ENCODE measurements at places on chromosomes 3 and 15. TPM values are rescaled to one million over a fixed set of nuclear protein-coding genes. Genes with fewer than 3 reads are reported as not detected.

The SEMA3G gene
- total RNA-seq = 0.12 TPM

DNA sequence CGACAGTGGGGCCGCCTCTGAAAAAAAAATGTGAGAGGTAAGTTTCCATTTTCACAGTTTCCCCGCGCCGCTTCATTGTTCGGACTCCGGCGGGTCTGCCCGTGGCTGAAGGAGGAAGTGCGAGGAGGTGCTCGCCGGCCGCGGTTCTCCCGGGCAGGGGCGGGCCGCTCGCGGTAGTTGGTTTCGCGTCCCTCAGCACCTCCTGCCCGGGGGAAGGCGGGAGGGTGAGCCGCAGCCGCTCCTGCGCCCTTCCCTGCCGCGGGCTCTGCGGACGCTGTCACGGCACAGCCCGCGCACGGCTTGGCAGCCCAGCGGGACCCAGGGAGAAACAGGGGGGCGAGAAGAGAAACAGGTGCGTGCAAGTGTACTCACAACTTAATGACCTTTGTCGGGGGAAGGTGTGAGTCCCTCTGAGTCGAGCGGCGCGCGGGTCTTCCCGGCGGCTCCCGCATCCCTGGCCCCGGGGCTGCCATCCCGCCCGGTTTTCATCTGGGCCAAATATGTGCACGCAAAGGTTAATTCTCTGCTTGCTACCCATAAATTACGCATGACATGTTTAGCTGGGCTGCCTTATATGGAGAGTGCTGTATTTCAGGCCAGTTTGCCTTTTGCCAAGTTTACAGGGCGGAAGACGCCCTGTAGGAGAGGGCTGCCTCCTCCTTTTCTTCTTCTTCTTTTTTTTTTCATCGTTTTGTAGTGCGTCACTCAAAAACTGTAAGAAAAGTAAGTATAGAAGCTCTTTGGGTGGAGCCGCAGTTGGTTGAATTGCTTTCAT is 514 bp downstream of the MBNL1 start:
- no peak for DNase-seq

DNA sequence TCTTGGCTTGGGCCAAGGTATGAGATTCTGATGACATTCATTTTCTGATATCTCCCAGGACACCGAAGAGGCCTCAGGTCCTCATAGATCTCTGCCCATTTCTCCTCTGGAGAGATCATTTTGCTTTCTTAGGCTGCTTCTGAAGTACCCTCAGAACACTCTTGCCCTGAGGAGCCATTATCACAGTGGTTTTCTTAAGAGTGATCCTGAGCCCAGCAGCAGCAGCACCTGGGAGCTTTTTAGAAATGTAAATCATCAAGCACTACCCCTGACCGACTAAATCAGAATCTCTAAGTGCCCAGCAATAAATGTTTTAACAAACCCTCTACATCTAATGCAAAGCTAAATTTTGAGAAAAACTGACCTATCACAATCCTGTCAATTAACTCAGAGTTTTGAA is 40.6 kb upstream of the SLC9A9 start:
- no peak for DNase-seq

DNA sequence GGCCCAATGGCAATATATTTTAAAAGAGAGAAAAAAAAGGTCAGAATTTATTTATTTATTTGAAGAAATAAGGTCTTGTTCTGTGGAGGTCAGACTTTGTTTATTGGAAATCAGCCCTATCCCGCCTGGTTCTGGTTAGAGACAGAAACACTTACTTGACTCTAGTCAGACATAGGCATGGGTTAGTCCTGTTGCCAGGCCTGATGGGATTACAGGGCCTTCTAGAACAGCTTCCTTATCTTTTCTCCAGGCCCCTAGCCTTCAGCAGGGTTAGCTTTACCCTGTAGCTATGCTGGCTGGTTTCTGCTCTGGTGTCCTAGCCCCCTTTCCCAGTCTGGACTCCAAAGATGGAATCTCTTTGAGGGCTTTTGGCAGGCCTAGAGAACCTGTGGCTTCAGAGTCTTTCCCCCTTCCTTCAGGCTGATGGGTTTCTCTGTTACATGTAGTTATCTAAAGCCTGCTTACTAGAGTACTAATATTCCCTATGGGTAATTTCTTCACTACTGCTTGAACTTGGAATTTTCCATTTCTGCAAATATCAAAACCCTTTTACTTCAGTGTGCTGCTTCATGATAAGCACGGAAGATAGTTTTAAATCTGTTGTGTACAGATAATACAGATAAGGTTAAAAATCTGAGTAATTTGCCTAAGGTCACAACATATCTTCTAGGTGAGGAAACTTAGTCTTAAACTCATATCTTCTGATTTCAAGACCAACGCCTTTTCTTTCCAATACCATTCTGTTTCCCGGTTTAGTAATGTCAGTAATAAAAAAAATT is 10.6 kb downstream of the IREB2 start:
- DNase-seq = no peak

- no peak for DNase-seq
These were observed 22.8 kb upstream of the ELP6 start for GRCh38 chr3:47536221-47536891.

GRCh38 chr15:74387141-74387541 is 19.7 kb upstream of the CYP11A1 start:
- DNase-seq = no peak

The CD86 gene
- total RNA-seq = 0.24 TPM

- no peak for DNase-seq
These were observed 625.4 kb upstream of the TBL1XR1 start for GRCh38 chr3:177822681-177823096.

- DNase-seq = no peak
These were observed 42.4 kb upstream of the HERC1 start for GRCh38 chr15:63876085-63876662.

The CD276 gene
- 84.6 TPM for total RNA-seq

- DNase-seq = peak; percentile 58
These were observed 970 bp downstream of the BBX start for GRCh38 chr3:107523539-107524325.

DNA sequence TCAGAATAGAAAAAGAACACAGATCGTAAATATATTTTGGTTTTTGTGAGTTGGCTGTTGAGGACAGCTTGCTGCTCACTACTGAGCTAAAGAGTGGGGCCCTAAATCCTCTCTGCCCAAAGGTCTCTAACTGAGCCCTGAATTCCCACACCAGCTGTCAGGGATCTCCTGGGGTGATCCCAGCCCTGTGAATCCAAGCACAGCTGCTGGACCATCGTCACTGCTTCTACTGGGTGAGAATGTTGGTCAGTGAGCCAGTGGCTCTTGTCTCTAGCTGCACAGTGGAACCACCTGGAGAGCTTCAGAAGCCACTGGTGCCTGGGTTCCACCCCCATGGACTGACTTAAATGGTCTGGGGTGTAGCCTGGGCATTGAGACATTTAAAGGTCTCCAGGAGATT is 90.5 kb upstream of the IL12A start:
- no peak for DNase-seq

DNA sequence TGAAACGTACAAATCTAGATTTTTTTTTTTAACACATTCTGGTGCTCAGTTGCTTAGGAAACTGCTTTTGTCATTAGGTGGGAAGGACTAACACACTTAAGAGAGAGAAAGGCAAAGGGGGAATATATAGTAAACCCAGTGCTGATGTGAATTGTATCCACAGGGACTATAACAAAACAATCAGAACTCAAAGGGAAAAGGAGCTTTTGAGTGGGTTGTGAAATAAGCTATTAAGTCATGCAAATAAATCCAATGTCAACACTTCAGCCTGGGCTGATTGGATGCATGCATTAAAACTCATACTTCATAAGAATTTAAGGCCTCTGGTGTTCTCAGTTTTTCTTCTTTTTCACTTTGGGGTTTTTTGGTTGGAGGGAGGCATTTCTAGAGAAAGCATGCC is 628.9 kb downstream of the FHIT start:
- no peak for DNase-seq

The PLSCR1 gene
- 887 TPM for total RNA-seq

DNA sequence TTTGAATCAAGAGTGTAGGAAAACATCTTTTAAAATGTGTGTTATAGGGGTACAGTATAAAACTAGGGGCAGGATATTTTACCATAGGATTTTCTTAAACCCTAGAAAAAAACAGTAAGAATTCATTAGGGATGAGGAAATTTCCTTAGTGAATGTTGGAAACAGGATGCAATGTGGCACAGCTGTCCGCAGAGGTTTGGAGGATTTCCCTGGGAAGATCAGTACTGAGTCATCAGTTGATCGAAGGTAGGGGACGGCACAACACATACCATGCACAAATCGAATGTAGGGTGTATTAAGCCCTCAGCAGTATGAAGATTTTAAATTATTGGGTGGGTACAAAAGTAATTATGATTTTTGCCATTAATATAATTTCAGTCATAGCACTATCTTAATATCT is 49.9 kb downstream of the FNDC3B start:
- no peak for DNase-seq

GRCh38 chr3:155242342-155242741 is 51.1 kb downstream of the STRIT1 start:
- DNase-seq = no peak

The PIK3CA gene
- total RNA-seq = 28.8 TPM

- no peak for DNase-seq
These were observed 175.7 kb upstream of the SEMA6D start for GRCh38 chr15:47541562-47541961.

DNA sequence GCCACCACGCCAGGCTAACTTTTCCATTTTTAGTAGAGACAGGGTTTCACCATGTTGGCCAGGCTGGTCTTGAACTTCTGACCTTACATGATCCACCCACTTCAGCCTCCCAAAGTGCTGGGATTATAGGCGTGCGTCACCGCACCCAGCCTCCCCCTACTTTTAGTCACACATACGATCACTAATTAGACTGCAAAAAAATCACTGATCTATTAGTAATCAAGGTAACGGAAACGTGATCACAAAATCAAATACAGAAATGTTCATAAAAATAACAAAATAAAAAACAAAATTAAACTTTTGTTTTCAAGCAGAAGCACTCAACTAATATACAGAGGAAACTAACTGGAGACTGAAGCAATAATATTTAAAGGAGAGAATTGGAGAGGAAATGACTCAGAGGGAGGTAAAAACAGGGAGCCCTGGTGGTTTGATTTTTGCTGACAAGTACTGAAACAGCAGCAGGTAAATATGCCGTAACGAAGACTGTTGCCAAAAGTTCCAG is 4.6 kb downstream of the WDR53 start:
- no peak for DNase-seq

The NR2E3 gene
- 0.83 TPM for total RNA-seq

- no peak for DNase-seq
These were observed 192.4 kb upstream of the VEPH1 start for GRCh38 chr3:157695586-157695985.

- DNase-seq = no peak
These were observed 136.5 kb downstream of the CPNE4 start for GRCh38 chr3:131898346-131898745.

The HIGD2B gene
- total RNA-seq = not detected

The DIPK2A gene
- total RNA-seq = 39.4 TPM

DNA sequence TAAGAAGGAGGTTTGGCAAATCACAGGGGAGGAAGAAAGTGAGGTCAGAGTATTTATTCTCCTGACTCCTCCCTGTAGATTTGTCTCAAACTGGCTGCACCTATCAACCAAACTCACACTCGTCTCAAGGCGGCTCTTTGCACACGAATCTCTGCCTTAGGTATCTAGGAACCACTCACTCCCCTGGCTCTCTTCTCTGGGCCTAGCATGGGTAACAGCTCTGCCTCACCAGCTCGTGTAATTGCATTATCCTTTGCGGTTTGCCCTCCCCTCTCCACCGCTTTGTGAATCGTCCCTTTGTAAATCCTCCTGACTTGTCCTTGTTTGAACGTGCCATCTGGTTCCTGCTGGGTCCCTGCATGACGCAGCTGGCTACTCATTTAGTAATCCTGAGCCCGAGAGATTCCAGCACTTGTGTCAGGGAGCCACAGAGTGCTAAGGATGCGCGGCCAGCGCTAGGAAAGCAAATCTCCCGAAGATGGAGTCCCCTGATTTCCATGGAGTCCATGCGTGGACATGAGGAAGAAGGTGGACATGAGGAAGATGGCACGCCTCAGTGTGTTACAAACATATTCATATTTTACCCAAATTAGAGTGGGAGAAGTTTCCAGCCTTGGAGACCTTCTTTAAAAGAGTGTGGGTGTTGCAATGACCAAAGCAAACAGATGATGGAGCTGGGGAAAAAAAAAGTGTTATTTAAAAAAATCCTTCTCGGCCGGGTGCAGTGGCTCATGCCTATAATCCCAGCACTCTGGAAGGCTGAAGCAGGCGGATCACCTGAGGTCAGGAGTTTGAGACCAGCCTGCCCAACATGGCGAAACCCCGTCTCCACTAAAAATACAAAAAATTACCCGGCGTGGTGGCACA is 26.7 kb downstream of the NRROS start:
- peak; percentile 15 for DNase-seq

GRCh38 chr15:93460717-93461116 is 371.7 kb upstream of the RGMA start:
- DNase-seq = peak; percentile 15

DNA sequence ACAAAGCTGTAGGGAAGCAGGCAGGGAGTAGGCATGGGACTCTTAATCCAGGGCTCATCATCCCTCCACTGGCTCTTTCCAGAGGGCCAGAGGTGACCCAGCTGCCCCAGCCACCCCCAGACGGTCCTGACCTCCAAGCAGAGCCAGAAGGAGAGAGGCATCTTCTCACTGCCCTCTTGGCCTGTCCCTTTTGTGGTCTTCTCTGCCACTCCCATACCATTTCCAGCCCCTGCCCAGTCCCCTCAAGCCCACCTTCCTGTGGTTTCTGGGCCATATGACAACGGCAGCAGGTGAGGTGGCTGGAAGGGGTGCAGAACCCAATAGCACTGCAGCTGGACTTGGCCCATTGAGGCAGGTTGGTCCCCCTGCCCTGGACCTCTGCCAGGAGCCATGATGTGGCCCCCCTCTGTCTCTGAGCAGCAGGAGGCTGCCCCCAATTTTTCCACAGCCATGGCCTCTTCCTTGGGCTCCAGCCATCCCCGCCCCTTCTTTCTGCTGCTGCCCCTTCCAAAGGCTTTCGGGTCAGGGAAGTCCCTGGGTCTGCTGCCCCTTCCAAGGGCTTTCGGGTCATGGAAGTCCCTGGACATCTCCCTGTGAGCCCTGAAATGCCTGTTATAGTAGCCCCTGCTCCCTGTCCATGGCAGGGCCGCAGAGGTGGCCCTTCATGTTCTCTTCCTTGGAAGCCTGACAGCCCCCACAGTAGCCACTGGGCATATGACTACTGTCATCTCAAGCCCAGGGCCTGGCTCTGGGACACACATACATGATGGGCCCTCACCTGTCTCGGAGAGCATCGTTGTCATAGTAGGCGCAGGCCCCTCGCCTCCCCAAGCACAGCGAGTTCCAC is 39.5 kb upstream of the RAB6B start:
- DNase-seq = peak; percentile 1

DNA sequence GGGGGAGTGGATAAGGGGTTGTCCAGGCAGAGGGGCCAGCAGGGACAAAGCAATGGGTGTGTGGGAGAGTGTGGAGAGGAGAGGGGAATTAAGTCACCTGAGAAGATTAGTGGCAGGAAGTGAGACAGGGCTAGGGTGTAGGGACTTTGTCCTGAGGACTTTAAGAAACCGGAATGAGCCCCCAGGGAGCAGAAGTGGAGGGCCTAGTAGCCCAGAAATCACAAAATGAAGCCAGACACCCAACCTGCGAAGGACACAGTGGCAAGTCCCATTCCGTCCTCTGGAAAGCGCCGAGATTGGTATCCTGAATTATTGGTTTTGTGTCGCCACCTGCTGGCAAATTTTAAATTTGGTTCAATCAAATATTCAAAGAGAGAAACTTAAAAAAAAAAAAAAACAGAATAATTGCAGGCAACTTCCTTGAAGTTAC is 78.0 kb upstream of the SLC25A36 start:
- peak; percentile 84 for DNase-seq

- DNase-seq = no peak
These were observed 10.0 kb upstream of the USP3 start for GRCh38 chr15:63494408-63494807.

The GOLGA8T gene
- not detected for total RNA-seq

- DNase-seq = no peak
These were observed 145.6 kb downstream of the LRRC3B start for GRCh38 chr3:26768068-26768651.

- DNase-seq = no peak
These were observed 57.4 kb downstream of the ABHD5 start for GRCh38 chr3:43748179-43748578.

Data from Calu3 (cell line).